Astrocyte of the cerebellum (primary cell): ENCODE measurements at places on chromosomes 7 and 10.

- DNase-seq, result no peak
These were observed 22.9 kb upstream of the GPR22 start for GRCh38 chr7:107446988-107447387.

GRCh38 chr7:141042222-141043193 lies 27.8 kb upstream of the MRPS33 start:
- no peak for DNase-seq

DNA sequence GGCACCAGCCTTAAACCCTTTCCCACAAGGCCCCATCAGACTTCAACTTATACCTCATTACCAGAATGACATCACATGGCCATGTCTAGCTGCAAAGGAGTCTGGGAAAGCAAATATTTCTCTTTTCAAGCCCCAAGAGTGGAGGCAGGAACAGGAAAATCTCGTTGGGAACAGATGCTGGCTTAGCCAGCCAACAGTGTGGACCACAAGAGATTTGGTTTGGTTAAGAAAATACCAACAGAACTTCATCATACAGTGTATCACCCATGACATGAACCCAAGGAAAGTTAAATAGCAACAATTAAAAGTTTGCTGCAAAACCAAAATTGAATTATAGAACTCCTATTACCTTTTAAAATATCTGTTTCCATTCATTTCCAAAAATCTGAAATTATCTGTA lies 2.2 kb upstream of the MET start:
- DNase-seq, result no peak

DNA sequence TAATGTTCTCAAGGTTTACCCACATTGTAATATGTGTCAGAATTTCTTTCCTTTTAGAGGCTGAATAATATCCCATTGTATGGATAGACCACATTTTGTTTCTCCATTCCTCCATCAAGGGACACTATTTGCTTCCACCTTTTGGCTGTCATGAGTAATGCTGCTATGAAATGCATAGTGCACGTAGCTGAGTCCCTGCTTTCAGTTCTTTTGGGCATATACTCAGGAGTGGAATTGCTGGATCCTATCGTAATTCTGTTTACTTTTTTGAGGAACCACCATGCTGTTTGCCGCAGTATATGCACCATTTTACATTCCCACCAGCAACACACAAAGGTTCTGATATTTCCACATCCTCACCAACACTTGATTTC lies 60.0 kb downstream of the PRF1 start:
- no peak for DNase-seq

DNA sequence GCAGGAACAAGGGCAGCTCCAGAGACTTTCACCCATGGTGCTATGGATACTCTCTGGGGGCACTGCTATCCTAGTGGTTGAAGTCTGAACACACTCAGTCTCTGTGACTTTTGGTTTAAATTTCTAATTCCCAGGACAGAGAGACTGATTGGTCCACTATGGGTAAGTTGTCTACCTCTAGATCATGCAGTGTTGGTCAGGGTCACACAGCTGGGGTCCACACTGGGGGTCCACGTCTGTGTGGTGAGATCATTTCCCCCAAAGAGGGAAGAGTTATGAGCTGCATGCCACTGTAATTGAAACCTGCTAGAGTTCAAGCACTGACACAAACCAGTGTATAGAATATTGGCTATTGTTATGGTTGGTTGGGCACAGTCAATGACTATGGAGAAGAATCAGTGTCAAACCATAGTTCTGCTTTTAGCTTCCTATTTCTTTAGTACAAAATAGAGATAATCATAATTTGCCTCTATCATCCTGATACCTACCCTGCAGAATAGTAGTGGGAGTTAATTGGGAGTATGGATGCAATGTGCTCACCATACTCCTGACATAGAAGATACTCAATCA lies 101.6 kb downstream of the PRTFDC1 start:
- DNase-seq, result no peak

- DNase-seq, result no peak
These were observed 121.5 kb upstream of the ZNF716 start for GRCh38 chr7:57328457-57328856.

DNA sequence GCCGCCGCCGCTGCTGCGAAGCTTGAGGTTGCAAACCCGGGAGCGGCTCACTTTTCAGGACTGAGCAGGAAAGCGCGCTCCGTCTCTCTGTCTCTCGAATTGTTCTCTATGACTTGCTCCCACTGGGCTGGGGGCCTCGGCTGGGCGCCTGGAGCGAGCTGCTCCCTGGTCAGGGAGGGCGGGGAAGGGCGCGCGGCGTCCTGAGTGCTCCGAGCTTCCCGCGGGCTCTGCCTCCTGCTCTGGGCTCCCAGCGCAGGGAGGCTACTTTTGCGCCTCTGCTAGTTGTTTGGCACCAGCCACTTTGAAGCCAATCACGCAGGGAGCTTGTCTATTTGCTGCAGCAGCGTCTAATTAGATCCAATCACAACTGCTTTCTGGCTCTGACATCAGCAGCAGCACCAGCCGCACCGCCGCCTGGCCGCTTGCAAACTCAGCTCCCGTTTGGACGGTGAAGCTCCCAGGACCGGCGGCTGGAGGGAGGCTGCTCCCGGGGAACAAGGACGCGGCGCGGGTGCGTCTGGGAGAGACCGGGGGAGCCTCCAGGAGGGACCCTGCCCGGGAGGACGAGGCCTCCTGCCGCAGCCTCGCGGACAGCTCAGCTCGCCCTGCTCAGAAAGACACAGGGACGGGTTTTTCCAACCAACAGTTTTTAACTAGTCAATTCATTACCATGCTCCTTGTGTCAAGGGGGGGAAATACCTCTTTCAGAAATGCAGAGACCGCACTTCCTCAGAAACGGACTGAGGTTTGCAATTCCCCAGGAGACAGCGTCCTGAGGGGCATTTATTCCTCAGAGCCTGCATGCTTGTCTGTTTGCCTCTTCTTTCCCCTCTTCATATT lies at the start of gene ADARB2:
ADARB2 (minus strand) TSS at position 304 of the 840 bp plus-strand sequence.
- peak; percentile 1 for DNase-seq

DNA sequence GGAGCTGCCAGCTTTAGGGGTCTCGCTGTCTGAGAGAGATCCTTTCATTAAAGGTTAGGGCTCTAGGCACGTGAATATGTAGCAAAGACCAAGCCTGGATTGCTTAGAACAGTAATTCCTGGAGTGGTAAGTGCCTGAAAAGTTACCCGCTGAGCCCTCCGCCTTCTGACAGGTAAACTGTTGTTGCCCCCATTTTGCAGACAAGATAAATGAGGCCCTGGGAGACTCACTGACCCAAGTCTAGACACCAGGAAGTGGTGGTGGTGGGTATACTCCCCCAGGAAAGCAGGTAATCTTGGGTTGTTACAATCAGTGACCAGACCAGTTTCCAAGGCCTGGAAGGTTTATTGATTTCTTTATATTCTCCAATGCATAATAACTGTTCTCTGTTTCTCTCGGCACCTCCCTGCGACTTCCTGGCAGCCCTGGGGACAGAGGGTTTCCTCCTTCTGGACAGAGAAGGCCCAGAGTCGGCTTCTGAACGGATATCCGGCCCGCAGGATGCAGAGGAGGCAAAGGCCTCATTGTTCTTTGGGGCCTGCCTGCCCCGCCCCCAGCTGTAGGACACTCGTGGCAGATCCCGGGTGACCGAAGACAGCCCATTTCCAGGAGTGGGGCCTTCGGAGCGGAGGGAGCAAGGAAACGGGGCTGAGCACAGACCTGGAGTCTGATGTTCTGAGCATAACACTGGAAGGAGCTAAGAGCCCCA lies 1.3 kb upstream of the GRK5 start:
- DNase-seq, result no peak

DNA sequence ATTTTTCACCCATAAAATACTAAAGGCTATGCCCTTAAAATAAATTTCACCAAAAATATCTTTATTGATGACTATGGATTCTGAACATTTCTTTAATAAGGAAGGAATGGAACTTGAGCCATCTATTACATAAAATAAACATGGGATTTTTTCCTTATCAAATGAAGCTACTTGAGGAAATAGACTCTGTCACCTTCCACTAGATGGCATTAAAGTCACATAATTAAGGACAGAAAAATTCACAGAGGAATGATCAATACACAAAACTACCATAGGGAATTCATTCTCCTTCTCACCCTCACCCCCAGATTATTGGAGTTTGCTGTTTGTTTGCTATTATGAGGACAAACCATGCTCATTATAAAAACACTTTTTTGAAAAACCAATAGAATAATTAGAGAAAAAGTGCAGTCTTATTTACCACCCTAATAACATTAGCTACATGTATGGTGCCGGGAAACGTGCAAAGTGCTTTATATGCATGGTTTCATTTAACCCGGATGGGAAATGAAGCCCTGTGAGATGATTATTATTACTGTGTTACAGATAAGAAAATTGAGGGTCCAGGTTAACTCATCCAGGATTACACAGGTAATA lies 21.1 kb upstream of the FOXI2 start:
- DNase-seq, result peak; percentile 1

DNA sequence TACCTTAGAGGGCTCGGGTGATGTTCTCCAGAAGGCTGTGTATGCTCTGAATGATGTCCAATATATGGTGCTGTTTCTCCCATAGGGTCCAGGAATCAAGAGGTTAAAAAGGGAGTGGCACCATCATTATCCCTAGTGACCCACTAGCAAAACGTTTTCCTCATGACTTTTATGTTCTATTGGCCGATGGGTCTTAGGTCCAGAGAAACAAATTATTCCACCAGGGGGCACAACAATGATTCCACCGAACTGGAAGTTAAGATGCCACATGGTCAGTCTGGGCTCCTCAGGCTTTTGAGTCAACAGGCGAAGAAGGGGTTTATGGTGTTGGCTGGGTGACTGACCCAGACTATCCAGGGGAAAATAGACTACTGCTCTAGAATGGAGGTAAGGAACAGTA lies 256.1 kb downstream of the COBL start:
- no peak for DNase-seq

DNA sequence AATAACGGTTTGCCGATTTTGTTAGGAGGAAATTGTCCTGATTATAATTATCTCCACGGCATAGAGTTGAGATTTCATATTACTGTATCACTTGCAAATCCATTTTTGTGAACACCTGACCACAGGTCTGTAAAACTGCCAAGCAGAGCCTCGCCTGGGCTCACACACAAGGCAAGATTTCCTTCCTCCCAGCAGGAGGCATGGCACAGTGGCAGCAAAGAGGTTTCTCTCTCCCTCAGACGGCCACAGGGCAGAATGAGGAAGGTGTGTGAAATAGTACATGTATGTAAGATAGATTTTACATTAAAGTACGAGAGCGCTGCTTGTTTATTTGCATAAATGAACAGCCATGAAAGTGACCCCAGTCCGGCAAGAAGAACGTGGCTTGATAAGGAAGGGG lies 130.1 kb downstream of the CELF2 start:
- no peak for DNase-seq

DNA sequence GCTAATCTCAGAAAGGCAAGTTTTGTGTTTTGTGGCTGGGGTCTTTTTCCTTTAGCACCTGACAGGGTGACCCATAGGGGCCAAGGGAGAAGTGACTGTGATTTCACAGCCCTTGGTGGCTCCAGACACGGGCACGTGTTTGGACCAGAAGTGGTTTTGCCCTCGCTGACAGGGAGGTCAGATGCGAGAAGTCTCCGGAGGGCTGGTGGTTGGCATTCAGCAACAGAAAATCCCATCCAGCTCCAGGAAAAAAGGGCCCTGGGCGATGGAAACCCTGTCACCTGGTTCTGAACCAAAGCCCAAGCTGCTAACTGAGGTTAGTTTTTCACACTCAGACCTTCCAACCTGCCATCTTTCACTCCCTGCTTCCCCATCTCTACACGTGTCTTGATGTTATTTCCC lies 272.9 kb downstream of the TRIL start:
- DNase-seq, result no peak

DNA sequence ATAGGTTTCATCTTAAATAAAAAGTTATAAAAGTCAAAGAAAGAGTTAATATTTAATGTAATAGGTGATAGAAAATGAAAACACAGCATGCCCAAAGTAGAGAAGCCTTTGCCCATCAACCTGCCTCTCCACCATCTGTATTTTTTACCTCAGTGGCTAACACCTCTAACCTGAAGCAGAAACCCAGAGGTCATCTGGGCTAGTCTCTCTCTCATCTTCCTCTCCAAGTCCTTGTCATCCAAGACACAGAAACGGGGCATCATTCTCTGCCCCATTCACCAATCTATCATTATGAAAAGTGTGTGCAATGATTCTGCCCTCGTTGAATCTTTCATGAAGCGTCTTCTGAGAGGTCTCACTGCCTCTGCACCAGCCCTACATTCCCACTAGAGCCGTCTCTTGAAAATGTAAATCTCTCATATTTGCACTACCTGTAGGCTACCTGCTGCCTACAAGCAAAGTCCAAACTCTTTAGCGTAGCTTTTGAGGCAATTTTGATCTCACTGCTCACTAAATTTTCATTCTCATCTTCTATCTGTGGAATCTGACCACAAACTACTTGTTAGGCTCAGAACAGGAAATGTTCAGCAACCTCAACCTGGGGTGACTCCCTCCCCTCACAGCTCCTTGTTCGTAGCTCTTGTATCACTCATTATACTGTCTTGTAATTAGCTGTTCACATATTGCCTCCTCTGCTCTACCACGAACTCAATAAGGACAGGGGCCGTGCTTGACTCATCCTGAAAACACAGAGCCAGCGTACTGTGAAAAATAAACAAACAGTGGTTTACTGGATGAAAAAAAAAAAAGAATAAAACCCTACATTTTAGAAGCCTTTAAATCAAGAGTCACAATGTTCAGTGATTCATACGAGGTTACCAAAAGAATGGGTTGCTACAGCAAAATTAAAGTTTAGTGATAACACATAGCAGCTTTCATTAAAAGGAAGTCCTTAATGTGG lies 83.1 kb downstream of the CTNNA3 start:
- DNase-seq, result peak; percentile 38

GRCh38 chr7:145009876-145010275 lies 174.0 kb upstream of the TPK1 start:
- no peak for DNase-seq

DNA sequence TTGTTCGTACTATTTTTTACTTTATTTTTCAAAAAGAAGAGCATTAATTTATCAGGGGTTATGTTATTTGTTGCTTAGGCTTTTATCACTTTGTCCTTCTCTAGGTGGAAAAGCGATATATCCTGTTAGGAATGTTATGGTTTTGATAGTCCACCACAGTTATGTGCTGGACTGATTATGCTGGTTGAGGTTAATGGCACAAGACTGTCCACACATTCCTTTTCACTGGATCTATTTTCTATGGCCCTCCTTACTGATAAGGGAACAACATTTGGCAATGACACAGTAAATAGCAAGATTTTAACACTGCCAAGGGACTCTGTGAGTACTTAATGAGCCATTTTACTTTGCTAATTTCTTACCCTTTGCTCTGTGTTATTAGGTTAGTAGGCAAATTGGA lies 1212.3 kb downstream of the NXPH1 start:
- peak; percentile 36 for DNase-seq

GRCh38 chr10:120517196-120517595 lies 60.2 kb downstream of the PLPP4 start:
- DNase-seq, result no peak
